ENCODE measurements at places on chromosomes 6 and 20. TPM values are rescaled to one million over a fixed set of nuclear protein-coding genes. Genes with fewer than 3 reads are reported as not detected.

CLPSL2 gene
- not detected for total RNA-seq

TRIM38 gene
- 13.8 TPM for total RNA-seq

GRCh38 chr20:5989539-5989938 lies 39.1 kb downstream of the MCM8 start:
- no peak for DNase-seq

DNA sequence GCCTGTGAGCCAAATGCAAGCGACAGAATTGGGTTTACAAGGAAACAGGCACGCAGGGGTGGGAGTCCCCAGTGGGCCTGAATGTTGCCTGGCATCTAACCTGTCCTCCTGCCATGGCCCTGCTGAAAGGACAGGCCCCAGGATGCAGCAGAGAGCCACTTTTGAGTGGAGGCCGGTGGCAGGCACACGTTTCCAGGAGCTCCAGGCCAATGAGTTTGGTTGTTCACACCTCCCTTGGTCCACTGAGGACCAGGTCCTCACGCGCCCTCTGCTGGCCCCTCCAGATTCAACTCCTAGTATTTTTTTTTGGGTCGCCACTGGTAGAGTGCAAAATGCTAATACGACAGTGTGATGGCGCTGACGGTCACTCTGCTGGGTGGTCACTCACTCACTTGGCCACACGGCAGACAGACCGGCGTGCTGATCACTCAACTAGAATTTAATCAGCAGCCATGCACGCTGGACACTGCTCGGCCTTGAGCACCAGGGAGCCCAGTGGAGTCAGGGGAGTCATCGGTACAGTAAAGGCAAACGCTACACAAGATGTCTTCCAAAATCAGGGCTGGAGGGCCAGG lies 81.7 kb upstream of the NFATC2 start:
- DNase-seq = peak; percentile 66

Data from fibroblast of villous mesenchyme (primary cell).